HepG2 (cell line): ENCODE measurements at places on chromosomes 2 and 18.

- DNase-seq, result no peak
These were observed 145.1 kb upstream of the RMP24 start for GRCh38 chr18:35827275-35827902.

DNA sequence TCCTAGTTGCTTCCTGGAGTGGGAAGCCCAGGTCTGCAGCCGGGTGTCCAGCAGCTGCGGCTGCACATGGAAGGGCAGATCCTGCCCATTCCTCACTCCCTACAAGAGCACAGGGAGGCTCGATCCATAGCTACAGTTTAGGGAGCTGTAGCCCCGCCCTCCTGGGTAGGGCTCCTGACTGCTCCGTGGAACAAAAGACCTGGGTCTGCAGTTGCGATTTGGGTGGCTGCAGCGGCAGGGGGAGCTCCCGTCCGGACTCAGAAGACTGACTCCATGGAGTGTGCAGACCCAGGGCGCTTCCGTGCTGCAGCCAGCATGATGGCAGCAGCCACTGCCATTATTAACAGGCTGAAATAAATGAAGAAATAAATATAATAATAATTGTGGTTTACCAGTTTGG is 157.3 kb downstream of the CTNNA2 start:
- DNase-seq, result peak; percentile 48

GRCh38 chr2:64675860-64676259 is 22.1 kb upstream of the SERTAD2 start:
- DNase-seq, result peak; percentile 51

- DNase-seq, result no peak
These were observed 35.3 kb downstream of the MYOM1 start for GRCh38 chr18:3184275-3184963.

- no peak for DNase-seq
These were observed 148.1 kb downstream of the GALNT14 start for GRCh38 chr2:30990176-30990575.
